ENCODE measurements at places on chromosomes 4 and X.

GRCh38 chrX:13110433-13111324, 66.3 kb upstream of the FAM9C start:
- DNase-seq, result no peak

GRCh38 chrX:14913241-14913640, 40.0 kb downstream of the MOSPD2 start:
- DNase-seq, result no peak

GRCh38 chrX:53160297-53160983, 64.6 kb downstream of the KDM5C start:
- DNase-seq, result no peak

DNA sequence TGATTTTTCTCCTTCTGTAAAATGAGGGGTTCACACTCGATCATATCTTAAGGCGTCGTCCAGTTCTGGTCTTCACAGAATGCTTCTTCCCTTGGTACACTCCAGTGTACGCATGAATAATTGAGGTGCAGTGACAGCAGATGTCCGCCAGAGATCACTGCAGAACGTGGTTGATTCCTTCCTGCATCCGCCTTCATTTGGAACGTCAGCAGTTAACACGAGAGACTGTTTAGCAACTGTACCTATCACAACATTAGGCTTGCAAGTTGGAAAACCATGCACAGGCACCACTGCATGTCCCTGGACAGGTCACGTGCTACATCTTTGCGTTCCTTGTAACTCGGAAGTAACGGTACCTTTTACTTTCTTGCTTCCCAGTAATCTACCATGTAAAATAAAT, 66.0 kb upstream of the GEMIN8 start:
- peak; percentile 27 for DNase-seq

DNA sequence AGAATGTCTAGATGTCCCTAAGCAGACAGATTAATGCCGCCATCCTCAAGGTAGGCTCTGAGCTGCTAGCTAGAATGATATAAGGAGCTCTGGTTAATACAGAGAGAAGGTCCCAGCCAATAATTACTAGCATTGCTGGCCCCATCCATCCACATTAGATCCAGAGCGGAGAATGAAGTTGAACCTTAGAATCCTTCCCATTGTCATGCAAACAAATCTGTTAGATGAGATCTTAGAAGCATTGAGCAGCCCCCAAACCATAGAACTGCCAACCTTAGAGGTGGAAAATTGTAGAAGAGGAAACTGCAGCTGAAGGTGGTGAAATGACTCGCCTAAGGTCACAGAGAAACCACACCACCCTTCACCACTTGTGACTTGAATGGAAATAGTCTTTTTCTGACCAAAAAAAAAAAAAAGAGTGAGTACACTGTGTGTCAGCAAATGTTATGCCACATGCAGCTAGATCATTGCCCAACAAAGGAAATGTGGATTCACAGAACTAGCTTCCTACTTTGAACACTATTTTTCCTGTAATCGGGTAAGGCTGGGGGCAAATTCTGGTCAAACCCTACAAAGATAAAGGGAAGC, 162.1 kb downstream of the SMIM20 start:
- peak; percentile 66 for DNase-seq

Measured in stimulated activated naive B cell treated with anti-CD40 and anti-IgM and Interleukin-4, amounts not matched to agents 10 μg/mL and 1 μg/mL and 100 μg/mL, for 72 hours (primary cell).